ENCODE measurements at places on chromosomes 16 and 17.

- peak; percentile 35 for DNase-seq
Observed at GRCh38 chr16:19338335-19338734, 52.8 kb downstream of the CLEC19A start.

DNA sequence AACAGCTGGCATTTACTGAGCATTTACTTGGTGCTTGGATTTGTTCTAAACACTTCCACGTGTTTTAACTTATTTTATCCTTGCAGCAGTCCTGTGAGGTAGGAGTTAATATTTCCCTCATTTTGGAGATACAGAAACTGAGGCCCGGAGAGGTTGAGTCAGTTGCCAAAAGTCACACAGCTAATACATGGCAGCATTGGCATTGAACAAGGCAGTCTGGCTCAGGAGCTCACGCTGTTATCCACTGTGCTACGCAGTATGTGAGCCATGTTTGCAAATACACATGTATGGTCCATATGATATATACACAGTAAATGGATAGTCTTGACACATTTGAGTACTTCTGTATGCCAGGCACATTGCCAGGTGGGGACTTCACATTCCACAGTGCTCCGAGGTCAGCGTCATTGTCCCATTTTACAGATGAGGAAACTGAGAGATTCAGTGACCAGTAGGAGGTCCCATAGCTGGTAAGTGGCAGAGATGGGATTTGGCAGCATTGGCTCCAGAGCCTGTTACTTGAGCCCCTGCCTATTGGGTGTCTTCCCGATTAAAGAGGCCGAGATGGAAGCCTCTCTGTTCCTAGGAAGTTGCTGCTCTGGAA, 110.7 kb downstream of the ABCC6 start:
- no peak for DNase-seq

DNA sequence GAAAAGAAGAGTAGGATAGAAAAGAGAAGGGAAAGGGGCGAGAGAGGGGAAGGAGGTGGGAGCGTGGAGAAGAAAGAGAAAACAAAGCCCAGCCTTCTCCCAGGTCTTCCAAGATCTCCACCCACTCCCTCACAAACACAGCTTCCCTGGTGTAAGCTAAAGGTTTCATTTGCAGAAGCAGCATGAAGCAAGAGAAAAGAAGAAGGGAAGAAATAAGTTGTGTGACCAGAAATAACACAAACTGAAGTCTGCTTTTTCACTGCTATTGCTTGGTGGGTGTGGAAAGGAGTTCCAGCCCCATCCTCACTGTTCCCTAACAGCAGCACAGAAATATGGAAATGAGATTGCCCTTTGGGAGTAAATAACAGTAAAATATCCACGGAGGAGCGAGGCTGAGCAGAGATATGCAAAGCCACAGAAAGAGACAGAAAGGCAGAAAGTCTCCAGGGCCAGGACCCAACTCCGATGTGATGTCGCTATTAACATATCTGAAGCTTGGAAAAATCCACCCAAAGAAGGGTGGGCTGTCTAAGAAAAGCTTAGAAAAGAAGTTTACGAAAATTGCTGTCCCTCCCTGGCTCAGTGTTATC, 10.3 kb upstream of the GAS7 start:
- DNase-seq = no peak

DNA sequence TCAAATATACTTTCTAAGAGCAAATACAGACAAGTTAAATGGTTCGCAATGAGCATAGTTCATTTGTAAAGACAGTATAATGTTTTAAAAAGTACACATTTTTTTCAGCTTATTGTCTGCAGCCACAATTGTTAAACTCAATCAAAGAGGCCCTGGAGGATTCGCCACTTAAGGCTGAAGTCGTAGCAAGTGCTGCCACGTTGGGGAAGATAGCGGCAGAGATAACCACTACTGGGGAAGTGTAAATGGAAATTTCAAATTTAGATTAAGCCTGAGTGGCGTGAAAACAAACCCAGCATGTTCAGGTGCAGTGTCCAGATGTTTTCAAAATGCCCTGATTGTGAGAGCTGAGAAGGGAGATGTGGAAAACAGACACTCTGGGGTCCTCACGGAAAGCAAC, 8.4 kb downstream of the PMP22 start:
- no peak for DNase-seq

DNA sequence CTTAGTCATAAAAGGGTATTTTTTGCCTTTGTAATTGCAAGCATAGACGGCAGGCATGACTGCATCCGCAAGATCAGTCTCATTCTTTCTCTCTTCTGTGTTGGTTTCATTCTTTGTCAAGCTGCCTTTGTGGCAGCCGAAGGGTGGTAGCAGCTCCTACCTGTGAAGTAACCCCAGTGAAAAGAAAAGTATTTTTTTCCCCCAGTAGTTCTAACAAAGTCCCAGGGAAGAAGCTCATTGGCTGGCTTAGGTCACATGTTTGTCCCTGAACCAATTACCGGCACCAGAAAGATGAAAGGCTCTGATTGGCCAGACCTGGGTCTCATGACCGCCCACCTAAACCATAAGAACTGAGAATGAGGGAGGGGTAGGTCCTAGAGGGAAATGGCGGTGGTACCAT, 110.7 kb downstream of the RAP1GAP2 start:
- no peak for DNase-seq

DNA sequence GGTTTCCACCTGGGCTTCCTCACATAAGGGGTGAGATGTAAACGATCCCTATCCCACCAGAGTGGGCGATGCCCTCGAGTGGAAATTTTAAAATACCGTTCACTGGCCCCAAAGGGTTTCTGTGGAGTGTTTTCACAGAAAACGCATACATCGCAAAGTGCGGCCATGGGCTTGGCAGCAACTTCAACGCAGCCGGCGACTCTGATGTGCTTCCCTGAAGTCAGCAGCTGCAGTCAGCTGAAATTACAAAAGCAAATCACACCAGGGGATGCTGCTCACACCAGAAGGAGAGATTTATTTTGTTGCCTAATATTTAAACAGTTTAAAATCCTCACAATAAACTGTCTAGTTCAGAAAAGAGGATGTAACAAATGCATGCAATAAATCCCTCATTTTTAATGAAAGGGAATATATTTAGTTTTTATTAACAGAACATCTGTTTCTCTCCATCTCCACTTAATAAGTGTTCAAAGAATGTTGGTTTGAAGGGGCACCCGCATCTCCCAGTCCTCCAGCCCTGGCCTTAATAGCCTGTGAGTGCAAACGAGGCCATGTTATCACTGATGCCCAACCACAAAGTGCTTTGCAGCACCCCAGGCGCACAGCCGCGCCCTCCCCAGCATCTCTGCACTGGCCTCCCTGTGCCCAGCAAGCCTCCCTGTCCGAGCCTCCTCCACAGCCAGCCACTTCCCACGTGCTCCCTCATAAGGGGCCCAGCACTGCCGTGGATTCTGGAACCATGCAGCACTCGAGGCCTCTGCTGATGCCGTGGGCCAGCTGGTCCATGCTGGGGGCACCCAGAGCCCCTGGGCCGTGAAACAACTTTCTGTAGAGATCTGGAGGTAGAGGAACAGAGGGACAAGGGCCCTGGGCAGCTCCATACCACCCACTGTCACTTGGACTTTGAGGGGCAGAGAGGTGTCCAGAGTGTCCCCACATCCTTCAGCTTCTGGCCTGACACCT, 17.3 kb upstream of the XYLT2 start:
- DNase-seq = no peak

GRCh38 chr17:503449-503700, 150.8 kb upstream of the RPH3AL start:
- no peak for DNase-seq

DNA sequence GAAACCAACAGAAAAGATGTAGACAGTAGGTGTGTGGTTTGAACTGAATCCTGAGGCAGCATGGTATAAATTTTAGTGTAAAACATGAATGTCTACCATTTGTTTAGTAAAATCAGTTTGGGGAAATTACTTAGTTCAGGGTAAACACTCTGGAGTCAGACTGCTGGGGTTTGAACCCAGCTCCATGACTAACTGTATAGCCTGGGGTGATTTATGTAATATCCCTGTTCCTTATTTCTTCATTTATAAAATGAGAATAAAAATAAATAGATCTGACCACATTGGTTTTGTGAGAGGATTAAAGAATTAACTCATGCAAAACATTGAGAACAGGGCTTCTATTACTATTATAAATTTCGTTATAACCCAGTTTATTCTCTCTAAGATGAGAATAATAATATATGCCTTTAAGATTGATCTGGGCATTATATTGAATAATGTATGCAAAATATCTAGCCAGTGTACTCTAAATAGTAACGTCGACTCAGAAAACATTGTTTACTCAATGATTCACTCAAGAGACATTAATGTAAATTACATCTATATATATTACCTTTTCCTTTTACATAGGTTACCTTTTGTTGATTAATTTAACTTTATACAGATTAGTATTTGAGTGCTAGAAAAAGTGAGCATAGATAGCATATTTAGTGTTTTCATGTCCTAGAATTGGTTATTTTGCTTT, 120.6 kb upstream of the KCNJ16 start:
- DNase-seq = no peak

- no peak for DNase-seq
Observed at GRCh38 chr17:17994271-17995069, 21.8 kb downstream of the DRC3 start.

DNA sequence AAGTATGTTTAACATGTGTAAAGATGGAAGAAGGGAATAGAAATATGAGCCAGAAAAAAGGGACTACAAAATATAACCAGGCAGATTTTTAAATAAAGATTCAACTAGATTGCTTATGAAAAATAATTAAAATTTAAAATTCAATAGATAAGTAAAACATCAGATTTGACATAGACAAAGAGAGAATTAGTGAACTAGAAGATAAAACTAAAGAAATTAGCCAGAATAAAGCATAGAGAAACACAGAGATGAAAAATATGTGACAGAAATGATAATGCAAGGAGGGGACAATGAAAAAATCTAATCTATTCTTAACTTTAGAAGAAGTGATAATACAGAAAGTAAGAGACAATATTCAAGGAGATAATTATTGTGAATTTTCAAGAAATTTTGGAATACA, 222.6 kb upstream of the PMFBP1 start:
- no peak for DNase-seq

DNA sequence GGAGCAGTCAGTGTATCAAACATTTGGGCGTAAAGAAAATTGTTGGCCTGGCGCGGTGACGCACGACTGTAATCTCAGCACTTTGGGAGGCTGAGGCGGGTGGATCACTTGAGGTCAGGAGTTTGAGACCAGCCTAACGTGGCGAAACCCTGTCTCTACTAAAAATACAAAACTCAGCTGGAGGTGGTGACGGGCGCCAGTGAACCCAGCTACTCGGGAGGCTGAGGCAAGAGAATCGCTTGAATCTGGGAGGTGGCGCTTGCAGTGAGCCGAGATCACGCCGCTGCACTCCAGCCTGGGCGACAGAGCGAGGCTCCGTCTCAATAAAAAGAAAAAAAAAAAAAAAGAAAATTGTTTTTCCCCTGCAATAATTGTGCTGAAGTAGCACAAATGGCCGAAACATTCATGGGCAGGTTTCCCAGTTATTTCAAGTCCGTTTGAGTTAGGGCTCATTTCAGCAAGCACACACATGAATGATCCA, 1.4 kb downstream of the GCSH start:
- DNase-seq = no peak

- no peak for DNase-seq
Observed at GRCh38 chr17:33046361-33047255, 55.0 kb downstream of the SPACA3 start.

DNA sequence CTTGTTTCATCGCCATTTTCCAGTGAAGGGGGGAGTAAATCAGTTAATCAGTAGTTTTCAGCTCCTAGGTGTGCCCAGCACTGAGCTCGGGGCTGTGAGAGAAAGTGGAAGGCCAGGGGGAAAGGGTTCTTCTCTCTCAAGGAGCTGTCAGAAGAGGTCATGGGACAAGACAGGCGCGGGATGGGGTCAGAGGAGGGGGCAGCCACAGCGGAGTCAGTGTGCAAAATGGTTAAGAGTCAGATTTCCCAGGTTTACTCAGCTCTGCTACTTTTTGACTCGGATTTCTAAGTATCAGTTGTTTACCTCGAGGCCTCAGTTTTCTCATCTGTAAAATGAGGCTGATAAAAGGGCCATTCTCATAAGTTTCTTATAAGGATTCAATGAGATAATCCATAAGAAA, 4.3 kb upstream of the XYLT1 start:
- no peak for DNase-seq

DNA sequence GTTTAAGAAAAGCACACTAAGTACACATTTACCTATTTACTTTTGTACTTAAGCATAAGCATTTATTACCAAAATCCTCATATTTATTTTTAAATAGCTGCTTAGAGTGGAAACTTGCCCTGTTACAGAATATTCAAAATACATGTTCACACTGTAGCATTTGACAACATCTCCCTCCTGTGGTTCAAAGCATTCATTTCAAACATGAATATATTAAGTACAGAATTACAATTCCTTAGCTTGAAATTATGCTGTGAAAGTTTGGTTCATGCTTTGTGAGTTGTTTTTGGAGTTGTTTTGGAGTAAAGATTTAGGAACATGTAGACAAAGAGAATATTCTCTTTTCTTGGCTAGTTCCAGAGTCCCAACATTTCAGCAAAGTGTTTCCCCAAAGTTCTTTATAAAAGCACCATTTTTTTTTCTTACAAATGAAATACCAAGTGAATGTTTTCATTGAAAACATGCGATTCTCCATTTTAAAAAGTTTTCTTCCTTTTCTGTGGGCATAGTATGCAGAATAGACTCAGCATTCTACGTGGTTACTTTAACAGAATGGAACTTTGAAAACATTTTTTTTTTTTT, 33.2 kb downstream of the TUBD1 start:
- peak; percentile 53 for DNase-seq

DNA sequence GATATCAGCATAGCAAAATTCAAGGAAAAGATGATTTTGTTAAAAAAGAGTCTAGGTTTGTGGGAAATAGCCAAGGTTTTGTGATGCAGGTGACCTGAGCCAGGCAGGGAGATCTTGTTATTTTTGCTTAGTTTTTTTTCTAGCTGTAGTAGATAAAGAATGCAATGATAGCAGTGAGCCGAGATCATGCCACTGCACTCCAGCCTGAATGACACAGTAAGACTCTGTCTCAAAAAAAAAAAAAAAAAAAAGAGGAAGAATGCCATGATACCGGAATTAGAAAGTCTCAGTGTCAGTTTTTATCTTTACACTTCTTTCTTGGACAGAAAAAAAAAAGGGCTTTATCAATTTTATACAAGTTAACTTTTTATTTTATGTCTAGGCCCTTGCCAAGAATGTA, 27.5 kb downstream of the TMEM238L start:
- DNase-seq = no peak

GRCh38 chr17:34487626-34488025, 91.8 kb upstream of the TMEM132E start:
- DNase-seq = no peak

- DNase-seq = no peak
Observed at GRCh38 chr17:80283116-80283852, 22.6 kb downstream of the RNF213 start.

GRCh38 chr17:70357190-70357589, 187.9 kb downstream of the KCNJ2 start:
- no peak for DNase-seq

DNA sequence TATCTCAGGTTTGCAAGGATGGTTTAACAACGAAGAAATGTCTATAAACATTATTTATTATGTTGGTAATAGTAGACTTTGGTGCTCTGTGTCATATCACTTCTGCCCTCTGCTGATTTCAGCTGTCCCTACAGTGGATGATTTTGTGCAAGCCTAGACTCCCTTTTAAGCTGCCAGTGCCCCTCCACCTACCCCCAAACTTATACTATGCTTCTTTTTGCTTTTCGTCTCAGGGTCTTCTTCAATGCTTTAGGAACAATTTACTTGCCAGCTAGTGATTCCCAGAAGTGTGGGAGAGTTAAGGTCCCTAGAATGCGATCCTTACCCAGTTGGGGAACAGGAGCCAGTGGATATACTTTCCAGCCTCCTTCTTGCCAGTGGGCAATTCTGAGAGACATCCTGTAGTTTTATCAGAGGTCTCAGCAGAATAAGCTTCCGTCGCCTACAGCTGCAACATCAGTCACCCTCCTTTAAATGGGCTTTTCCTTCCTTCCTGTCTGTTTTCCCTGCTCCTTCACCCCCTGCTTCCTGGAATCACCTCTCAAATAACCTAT, 4.1 kb downstream of the ICAM2 start:
- no peak for DNase-seq

All from pons (tissue), 1 donor.